ENCODE measurements at places on chromosomes 13 and 19.

DNA sequence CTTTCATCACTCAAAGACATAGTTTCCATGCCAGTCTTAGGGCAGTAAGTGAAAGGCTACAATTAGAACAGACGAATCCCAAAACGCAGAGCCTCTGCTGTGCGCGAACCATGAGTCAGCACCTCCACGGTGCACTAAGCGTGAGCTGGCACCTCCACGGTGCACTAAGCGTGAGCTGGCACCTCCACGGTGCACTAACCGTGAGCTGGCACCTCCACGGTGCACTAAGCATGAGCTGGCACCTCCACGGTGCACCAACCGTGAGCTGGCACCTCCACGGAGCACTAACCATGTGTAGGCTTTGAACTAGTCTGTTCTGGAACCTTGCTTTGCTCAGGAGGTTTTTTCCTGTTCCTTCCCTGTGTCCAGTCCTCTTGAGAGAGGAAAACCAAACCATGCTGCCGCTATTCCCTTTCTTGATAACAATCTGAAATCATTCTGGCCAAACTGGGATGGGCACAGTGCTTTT, 120.6 kb downstream of the IRS2 start:
- H3K27me3 ChIP-seq = no peaks in the 10 kb centered on the region
- H3K27ac ChIP-seq = no peak overlapping the region
- no peak overlapping the region for H3K4me3 ChIP-seq
- DNase-seq = no peak
- H3K36me3 ChIP-seq = no peaks in the 10 kb centered on the region

DNA sequence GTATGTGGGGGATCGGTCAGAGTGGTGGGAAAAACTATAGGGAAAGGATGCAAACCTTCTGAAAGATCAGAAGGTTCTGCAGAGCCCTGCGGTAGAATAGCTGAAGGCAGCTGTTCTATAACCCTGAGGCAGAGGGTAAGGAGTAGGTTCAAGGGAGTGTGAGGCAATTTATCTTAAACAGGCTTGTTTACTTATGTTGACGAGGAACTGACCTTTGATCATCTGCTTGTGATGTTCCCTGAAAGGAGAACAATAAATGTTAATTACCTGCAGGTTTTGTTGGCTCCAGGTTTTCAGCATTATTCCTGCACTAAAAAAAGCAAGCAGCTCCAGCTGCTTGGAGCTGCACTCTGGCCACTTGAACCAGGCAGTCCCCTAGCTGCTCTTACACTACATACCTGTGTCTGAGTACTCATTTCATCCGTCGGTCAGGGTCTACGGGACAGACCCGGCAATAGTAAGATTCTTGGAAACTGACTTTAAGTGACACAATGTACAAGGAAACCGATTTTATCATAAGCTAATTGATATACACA, 202.1 kb downstream of the TBC1D4 start:
- no peak overlapping the region for H3K4me3 ChIP-seq
- no peaks in the 10 kb centered on the region for H3K4me1 ChIP-seq
- no peak for DNase-seq
- H3K27ac ChIP-seq = no peak overlapping the region

DNA sequence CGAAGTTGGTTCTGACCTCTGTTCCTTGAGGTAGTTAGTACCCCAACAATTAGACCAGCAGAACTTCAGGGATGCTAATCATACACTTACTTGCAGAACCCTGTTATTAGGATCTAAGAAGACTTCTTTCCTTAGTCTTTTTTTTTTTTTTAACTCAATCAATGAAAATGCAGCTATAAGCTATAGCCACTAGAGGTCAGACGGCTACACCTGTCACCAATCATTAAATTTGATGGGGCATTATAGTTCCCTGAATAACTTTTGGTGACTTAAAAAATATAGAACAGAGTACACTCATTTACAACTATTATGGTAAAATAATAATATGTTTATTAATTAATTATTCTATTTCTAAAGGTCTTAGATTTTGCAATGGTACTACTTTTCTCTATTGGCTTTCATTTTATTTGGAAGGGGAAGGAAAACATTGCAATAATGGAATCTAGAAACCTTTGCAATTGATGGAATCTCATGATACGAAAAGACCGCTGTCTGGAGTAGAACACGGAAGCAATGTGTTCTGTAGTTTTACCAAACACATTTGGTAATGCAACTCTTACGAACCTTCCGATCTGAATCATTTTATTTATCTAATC, 483.2 kb downstream of the DIAPH3 start:
- H3K4me1 ChIP-seq = no peaks in the 10 kb centered on the region
- DNase-seq = no peak
- H3K27ac ChIP-seq = no peak overlapping the region

DNA sequence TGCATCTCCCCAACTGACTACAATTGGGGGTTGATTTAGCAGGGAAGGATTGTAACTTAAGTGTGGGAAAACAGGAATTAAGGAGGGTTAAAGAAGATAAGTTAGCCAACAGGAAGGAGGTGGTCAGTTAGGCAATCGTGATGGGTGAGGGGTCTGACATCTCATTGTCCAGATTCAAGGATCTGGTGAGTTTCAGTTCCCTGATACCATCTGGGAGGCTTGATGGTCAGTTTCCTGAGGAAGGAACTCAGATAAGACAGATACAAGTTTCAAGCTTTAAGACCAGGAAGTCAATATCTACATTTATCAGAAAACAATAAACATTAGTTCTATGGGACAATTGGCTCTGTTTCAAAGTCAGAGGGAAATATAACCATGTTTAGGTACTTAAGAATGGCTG, 601.8 kb downstream of the SLITRK6 start:
- H3K27me3 ChIP-seq = no peaks in the 10 kb centered on the region
- H3K4me1 ChIP-seq = no peaks in the 10 kb centered on the region
- H3K4me3 ChIP-seq = no peak overlapping the region
- no peak overlapping the region for H3K27ac ChIP-seq
- no peaks in the 10 kb centered on the region for H3K36me3 ChIP-seq
- no peak for DNase-seq

- H3K36me3 ChIP-seq = peaks cover 52% of the 10 kb centered on the region
- H3K27me3 ChIP-seq = peaks cover 3% of the 10 kb centered on the region
- DNase-seq = no peak
- peaks cover 8% of the 10 kb centered on the region for H3K4me1 ChIP-seq
- H3K4me3 ChIP-seq = peak overlapping the region; percentile 72
These were observed 941 bp downstream of the DUS3L start for GRCh38 chr19:5789886-5790558.

- no peak overlapping the region for H3K27ac ChIP-seq
- peaks cover 6% of the 10 kb centered on the region for H3K4me1 ChIP-seq
- H3K36me3 ChIP-seq = no peaks in the 10 kb centered on the region
- DNase-seq = no peak
- H3K27me3 ChIP-seq = no peaks in the 10 kb centered on the region
These were observed 161.4 kb downstream of the TM9SF2 start for GRCh38 chr13:99662678-99663077.

DNA sequence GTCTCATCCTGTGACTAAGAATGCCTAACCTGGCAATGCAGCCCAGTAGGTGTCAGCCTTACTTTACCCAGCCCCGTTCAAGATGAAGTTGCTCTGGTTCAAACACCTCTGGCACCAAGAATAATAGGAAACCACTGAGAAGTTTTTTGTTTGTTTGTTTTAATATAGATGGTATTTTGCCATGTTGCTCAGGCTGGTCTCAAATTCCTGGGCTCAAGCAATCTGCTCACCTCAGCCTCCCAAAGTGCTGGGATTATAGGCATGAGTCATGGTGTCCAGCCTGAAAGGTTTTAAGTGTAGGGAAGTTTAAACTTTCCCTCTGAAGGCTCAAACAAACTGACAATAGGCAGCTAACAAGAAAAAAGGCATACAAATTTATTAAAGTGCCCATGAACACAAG, 51.2 kb upstream of the ABCC4 start:
- H3K27me3 ChIP-seq = no peaks in the 10 kb centered on the region
- no peaks in the 10 kb centered on the region for H3K36me3 ChIP-seq
- H3K4me3 ChIP-seq = no peak overlapping the region
- H3K4me1 ChIP-seq = no peaks in the 10 kb centered on the region
- no peak overlapping the region for H3K27ac ChIP-seq
- no peak for DNase-seq

- H3K4me1 ChIP-seq = no peaks in the 10 kb centered on the region
- peak; percentile 57 for DNase-seq
- H3K4me3 ChIP-seq = no peak overlapping the region
- no peaks in the 10 kb centered on the region for H3K36me3 ChIP-seq
- no peaks in the 10 kb centered on the region for H3K27me3 ChIP-seq
These were observed 16.4 kb downstream of the FPR3 start for GRCh38 chr19:51811344-51811743.

GRCh38 chr13:107124129-107124718, 556.3 kb upstream of the ARGLU1 start:
- DNase-seq = no peak
- H3K27me3 ChIP-seq = no peaks in the 10 kb centered on the region
- H3K36me3 ChIP-seq = no peaks in the 10 kb centered on the region
- no peaks in the 10 kb centered on the region for H3K4me1 ChIP-seq
- H3K4me3 ChIP-seq = no peak overlapping the region
- no peak overlapping the region for H3K27ac ChIP-seq

DNA sequence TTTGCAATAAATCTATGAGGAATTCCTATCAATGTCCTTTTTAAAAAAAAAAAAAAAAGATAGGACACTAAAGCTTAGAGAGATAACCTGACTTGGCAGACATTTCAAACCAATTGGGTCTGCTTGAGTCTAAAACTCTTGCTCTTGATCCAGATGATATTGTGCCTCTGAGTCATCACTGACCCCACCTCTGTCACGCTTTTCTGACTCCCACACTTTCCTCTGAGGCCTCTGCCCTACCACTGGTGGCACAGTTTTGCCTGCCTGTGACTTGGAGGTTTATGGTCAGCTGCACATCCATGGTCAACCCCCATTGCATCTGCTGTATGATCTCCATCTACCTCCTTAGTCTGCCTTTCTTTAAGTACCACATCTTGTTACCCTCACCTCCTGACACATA, 328.7 kb downstream of the SPRY2 start:
- H3K4me1 ChIP-seq = peaks cover 6% of the 10 kb centered on the region
- H3K36me3 ChIP-seq = no peaks in the 10 kb centered on the region
- H3K4me3 ChIP-seq = no peak overlapping the region
- no peak overlapping the region for H3K27ac ChIP-seq

- H3K27ac ChIP-seq = no peak overlapping the region
- no peaks in the 10 kb centered on the region for H3K4me1 ChIP-seq
- H3K4me3 ChIP-seq = no peak overlapping the region
These were observed 500.9 kb downstream of the MYO16 start for GRCh38 chr13:109130093-109130835.

- peak overlapping the region; percentile 88 for H3K4me3 ChIP-seq
- H3K4me1 ChIP-seq = peaks cover 28% of the 10 kb centered on the region
- DNase-seq = peak; percentile 61
- H3K27me3 ChIP-seq = no peaks in the 10 kb centered on the region
- H3K36me3 ChIP-seq = peaks cover 32% of the 10 kb centered on the region
These were observed 792 bp upstream of the LENG8 start for GRCh38 chr19:54448040-54448773.

DNA sequence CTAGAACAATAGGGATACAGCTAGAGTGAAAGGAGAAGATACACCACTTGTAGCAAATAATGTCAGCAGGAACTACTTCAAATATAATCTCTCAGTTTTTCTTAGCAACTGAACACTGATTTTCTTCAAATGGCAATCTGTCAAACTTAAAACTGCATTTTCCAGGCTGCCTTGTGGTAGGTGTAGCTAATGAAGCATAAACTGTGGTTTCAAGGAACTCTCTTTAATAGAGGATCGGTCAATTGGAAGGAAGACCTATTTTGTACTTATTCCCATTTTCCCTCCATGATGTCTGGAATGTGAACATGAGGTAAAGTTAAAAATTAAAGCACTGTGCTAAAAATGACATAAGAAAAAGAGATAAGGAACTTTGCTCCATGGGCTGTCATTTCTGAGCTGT, 1261.9 kb downstream of the PCDH17 start:
- H3K27ac ChIP-seq = no peak overlapping the region
- no peak for DNase-seq
- no peaks in the 10 kb centered on the region for H3K4me1 ChIP-seq
- no peaks in the 10 kb centered on the region for H3K27me3 ChIP-seq
- H3K4me3 ChIP-seq = no peak overlapping the region

DNA sequence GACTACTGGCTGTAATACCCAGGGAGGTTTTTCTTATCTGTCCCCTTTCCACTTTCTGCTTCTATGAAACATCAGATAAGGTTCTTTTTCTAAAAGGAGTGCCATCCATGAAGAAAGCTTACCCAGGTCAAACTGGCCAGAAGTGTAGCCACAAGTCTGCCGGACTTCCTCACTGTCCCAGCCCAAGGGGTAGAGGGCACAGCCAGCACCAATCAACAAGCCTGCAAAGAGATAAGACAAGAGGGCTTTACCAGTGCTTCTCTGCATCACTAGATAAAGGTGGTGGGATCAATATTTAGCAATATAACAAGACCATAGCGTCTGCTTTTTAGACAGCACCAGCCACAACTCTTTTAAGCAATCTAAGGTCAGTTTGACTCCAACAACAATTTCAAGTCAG, 224.7 kb downstream of the LHFPL6 start:
- no peaks in the 10 kb centered on the region for H3K27me3 ChIP-seq
- H3K4me3 ChIP-seq = no peak overlapping the region
- no peak for DNase-seq
- H3K27ac ChIP-seq = peak overlapping the region; percentile 55
- H3K4me1 ChIP-seq = peaks cover 41% of the 10 kb centered on the region
- no peaks in the 10 kb centered on the region for H3K36me3 ChIP-seq

DNA sequence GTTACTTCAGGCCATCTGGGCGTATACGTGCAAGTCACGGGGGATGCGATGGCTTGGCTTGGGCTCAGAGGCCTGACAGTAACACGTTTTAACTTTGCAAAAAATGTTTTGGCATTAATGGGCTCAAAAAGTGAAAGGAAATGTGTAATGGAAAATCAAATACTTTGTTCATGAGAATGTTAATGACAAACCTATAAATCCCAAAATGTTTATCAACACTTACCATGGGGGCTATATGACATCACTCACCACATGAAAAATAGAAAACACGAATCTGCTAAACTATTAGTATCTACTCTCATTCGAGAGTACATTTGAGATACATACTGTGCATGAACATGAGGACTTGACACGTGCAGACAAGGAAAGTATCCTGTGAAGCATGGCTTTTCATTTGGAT, 91.7 kb downstream of the FAM216B start:
- no peaks in the 10 kb centered on the region for H3K27me3 ChIP-seq
- H3K4me3 ChIP-seq = no peak overlapping the region
- no peak overlapping the region for H3K27ac ChIP-seq
- DNase-seq = no peak
- no peaks in the 10 kb centered on the region for H3K36me3 ChIP-seq

- H3K4me1 ChIP-seq = peaks cover 6% of the 10 kb centered on the region
- no peak for DNase-seq
- no peak overlapping the region for H3K27ac ChIP-seq
- no peak overlapping the region for H3K4me3 ChIP-seq
These were observed 6.1 kb downstream of the RPS9 start for GRCh38 chr19:54206831-54207177.

DNA sequence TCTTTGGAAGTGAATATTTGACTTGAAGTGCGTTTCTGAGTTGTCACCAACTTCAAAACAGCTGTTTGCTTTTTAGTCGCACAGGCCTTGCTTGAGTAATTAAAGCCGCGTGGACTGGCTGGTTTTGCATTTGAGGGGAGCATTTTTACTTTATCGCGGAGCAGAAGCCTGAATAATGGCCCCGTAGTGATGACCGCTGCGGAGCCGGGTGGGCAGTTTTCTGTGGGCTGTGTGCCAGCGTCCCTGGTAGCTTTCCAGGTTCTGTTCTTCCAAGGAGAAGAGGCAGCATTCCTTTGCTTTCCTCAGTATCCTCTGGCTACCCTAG, 1.1 kb downstream of the NAA16 start:
- H3K4me1 ChIP-seq = peaks cover 34% of the 10 kb centered on the region
- H3K27me3 ChIP-seq = no peaks in the 10 kb centered on the region
- no peak for DNase-seq
- peak overlapping the region; percentile 97 for H3K4me3 ChIP-seq
- H3K27ac ChIP-seq = peak overlapping the region; percentile 97

GRCh38 chr19:48390188-48391099, 907 bp downstream of the KDELR1 start:
- H3K27ac ChIP-seq = peak overlapping the region; percentile 90
- peaks cover 34% of the 10 kb centered on the region for H3K27me3 ChIP-seq
- DNase-seq = peak; percentile 53
- H3K4me3 ChIP-seq = peak overlapping the region; percentile 72
- peaks cover 28% of the 10 kb centered on the region for H3K36me3 ChIP-seq
